Heart left ventricle (tissue), 16 donors: ENCODE measurements at places on chromosomes 7 and 10.
A peak's percentile ranks its signal among the peaks of the same experiment; 100 is the strongest.

DNA sequence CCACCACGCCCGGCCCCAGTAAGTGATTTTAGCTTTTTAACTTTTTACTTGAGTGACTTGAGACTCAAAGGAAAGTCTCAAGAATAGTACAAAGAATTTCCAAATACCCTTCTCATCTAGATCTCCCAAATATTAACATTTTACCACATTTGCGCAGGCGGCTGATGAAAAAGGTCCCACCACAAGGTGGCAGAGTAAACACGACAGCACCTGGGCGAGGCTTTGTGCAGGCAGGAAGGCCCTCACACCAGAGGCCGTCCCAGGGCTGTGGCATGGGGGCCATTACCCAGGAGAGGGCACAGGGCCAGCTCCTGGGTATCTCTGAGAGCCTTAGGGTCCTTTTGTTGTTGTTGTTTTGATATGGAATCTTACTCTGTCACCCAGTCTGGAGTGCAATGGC, 50.0 kb upstream of the WIPI2 start:
- DNase-seq = no peak

DNA sequence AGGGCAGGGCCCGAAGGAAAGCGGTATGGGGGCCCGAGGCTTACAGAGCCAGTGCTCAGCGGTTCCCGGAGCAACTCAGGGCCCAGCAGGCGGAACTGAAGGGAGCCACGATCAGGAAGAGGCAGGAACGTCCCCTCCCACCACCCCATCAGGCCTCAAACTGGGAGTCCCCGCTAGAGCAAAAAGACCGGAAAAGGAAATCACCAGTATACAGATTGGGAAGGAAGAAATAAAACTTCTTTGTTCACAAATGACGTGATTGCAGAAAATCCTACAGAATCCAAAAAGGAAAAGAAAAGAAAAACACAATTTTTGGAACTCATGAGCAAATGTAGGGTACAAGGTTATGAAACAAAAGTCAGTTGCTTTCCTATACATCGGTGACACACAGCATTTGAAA, 21.6 kb upstream of the ZFAND2A start:
- no peak for DNase-seq

- DNase-seq = no peak
Measured at GRCh38 chr10:366186-366585, 230.9 kb downstream of the ZMYND11 start.

- DNase-seq = no peak
Measured at GRCh38 chr10:133262696-133263095, 14.0 kb downstream of the ADAM8 start.

DNA sequence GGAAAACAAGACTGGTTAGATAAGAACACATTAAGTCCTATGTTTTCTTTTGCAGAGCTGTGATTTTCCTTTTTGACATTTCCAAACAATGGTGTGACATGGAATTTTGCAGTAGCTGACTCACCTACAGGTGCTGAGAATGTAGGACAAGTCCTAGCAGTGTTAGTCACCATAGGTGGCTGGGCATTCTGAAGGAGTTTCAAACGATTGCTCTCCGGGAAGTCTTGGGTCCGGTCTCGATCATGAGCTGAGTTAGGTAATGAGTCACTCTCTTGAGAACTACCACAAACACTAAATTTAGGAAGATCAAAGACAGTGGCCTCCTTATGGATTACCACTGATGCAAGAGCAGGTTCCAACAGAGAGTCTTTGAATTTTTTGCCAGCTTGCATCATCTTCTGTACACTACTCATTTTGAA, 3.6 kb downstream of the FIGNL1 start:
- no peak for DNase-seq

DNA sequence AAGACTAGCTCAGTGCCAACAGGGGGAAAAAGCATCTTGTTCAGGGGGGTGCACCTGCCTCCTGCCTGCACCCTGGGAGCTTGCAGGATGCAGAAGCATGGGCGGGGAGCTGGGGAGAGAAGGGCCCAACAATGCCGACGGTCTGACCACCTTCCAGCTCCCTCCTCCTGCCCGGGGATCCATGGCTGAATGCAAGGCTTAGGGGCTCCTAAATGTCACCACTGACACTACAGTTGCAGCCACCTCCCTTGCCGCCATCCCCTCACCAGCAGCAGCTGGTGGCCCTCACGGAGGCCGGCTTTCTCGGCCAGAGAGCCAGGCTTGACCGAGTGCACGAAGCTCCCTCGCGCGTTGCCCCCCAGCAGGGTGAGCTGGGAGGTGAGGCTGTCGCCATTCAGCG, 78.8 kb upstream of the GNA12 start:
- DNase-seq = no peak

GRCh38 chr10:95456516-95456915, 104.7 kb downstream of the SORBS1 start:
- DNase-seq = no peak

DNA sequence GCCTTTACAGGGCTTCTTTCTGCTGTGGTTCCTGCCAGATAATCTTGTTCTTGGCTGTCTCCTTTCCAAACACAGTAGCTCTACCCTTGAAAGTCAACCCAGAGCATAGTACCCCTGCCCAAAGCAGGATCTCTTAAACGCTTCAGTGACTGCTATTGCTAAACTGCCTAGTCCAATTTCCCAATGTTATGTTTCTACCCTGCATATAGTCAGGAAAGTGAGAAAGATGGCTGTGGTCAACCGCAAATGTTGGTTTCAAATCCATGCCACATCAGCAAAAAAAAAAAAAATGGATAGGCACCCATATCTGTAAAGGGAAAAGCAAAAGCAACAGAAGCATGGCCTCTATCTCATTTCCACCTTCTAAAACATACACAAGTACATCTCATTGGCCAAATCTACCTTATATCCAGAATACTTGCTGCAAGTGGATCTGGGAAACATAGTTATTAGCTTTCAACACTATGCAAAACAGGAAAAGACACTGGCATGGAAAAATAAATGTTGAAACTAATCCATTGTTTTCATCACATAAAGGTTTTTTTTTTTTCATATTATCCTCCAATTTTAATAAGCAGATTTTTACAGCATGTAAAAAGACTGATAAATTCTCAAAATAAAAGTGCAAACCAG, 59.8 kb downstream of the DNAJC1 start:
- DNase-seq = no peak

DNA sequence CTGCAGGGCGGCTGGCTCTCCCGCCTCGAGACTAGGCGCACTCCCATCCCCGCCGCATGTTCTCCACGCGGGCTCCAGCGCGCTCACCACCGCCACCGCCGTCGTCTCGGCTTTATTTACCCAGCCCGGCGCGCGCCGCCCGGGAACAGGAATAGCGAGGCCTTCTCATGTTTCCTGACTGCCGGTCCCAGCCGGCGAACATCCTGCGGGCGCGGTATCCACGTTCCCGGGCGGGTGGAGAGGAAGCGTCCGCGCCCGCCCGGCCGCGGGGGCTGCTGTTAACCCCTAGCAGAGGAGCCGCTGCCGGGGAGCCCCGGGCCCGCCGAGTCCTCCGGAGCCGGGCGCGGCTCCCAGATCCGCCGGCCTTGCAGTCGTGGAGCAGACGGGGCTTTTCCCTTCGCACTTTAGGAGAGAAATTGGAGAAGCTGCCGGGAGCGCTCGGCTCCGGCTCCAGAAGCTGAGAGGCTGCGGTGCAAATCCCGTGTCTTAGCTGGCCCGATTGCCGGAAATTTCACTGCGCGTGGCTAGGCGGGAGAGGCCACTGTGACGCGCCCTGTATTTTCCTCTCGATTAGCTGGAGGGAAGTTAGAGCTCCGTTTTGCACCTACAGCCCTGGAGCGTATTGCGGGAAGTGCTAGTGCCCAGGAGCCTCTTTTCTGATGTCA, at the start of gene MKX:
MKX (minus strand) TSS at position 88 of the 665 bp plus-strand sequence. CDS start 2,404 bp downstream, outside the sequence.
- no peak for DNase-seq

DNA sequence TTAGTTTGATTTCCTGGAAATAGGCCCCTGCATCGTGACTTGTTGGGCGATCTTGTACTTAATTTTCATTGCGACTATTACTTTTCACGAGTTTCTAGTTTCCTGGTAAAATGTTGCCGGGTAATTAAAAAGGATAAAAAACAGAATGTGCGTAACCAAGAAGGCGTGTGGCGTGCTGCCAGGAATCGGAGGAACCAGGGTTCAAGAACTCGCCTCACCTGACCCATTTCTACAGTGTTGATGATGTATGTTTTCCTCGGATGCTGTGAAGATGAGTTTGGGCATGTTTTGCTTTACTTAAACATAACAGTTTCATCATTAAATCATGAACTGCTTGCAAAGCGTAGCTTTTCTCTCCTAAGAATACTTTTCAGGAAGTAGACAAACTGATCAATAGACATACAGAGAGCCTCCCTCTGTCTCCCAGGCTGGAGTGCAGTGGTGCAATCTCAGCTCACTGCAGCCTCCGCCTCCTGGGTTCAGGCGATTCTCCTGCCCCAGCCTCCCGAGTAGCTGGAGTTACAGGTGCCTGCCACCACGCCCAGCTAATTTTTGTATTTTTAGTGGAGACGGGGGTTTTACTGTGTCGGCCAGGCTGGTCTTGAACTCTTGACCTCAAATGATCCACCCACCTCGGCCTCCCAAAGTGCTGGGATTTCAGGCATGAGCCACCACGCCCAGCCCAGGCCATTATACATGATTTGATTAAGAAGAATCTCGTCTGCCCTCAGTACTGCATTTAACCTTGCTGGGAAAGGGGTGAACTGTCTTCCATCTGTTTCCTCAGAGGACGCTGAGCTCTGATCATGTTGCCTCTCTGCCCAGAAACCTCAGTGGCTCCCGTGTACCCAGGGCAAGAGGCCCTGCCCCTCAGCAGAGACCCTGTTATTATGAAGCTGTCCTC, 9.1 kb downstream of the FOXK1 start:
- DNase-seq = no peak

- no peak for DNase-seq
Measured at GRCh38 chr7:118304100-118304499, 79.6 kb downstream of the ANKRD7 start.

GRCh38 chr10:122083478-122084025, 94.6 kb downstream of the TACC2 start:
- DNase-seq = peak; percentile 67

GRCh38 chr10:119517235-119518141, 25.0 kb downstream of the RGS10 start:
- no peak for DNase-seq

DNA sequence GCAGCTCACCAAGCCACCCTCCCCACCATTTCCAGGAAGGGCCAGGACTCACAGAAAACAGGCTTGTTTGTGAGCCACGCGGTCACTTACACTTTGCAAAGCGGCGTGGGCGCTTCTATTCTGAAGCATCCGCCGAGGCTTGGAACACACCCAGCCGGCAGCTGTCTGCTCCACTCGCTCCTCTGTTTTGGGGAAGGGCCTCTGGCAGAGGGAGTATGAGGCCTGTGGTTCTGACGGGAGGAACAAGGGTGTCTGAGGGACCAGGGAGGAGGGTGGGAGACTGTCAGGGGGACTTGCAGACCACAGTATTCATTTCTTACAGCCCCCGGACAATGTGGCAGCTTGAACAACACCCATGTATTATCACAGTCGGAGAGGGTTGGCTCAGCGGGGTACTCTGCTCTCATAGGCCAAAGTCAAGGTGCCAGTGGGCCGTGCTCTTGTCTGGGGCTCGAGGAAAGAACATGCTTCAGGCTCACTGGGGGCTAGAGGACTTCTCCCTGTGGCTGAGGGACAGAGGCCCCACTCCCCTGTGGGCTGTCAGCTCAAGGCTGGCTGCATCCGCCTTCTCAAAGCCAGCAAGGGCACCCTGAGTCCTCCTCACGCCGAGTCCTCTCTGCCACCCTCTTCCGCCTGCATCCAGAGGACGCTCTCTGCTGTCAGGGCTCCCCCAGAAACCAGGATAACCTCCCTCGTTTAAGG, 60.4 kb upstream of the FAM20C start:
- peak; percentile 83 for DNase-seq

GRCh38 chr7:45084336-45084735, 4.4 kb downstream of the NACAD start:
- no peak for DNase-seq

DNA sequence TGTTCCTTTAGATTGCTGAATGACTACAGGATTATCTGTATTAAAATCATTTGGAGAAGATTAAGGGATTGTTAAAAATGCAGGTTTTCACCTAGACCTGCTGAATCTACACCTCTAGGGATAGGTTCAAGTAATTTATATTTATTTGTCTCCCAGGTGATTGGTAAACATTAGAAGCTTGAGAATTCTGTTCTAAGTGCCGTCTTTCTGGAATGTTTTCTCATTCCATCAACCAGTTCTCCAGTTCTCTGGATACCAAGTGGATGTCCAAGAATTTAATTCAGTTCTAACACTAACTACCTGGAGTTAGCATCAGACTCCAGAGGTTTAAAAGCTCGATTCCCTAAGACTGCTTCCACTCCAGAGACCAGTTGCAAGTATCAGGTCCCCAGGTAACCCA, 110.9 kb downstream of the PRTFDC1 start:
- DNase-seq = no peak

DNA sequence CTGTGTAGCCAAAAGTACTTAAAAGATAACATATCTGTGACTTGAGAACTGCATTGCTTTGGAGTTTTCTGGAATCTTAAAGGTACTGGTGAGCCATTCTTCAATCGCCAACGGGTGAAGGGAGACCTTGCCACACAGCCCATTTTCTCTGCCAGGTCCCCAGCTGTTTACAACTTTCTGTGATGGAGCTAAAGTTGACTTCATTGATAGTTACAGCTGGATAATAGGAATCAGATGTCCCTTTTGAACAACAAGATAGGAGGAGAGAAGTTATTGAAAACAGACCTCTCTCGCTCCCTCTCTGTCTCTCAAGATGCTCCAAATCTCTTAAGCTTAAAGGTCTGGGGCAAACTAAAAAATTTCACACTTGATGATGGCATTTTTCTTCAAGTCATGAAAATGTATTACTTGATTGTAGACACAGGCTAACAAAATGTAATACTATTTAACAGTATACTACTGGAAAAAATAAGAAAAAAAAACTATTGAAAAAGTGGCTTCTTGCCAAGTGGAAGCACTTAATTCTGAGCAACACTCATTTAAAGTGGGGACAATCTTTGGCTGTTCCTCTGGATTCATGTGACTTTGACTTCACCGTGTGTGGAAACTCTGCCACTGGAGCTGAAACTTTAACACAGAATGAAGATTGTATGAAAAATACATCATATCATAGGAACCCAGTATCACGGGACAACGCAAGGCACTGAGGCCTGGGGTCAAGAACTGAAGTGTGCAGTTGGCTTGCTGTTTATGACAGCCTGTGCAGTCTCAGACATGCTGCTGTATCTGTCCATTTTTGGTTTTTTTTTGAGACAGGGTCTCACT, 78.4 kb upstream of the AFAP1L2 start:
- no peak for DNase-seq

- no peak for DNase-seq
Measured at GRCh38 chr7:127995881-127996215, 35.4 kb downstream of the LRRC4 start.

DNA sequence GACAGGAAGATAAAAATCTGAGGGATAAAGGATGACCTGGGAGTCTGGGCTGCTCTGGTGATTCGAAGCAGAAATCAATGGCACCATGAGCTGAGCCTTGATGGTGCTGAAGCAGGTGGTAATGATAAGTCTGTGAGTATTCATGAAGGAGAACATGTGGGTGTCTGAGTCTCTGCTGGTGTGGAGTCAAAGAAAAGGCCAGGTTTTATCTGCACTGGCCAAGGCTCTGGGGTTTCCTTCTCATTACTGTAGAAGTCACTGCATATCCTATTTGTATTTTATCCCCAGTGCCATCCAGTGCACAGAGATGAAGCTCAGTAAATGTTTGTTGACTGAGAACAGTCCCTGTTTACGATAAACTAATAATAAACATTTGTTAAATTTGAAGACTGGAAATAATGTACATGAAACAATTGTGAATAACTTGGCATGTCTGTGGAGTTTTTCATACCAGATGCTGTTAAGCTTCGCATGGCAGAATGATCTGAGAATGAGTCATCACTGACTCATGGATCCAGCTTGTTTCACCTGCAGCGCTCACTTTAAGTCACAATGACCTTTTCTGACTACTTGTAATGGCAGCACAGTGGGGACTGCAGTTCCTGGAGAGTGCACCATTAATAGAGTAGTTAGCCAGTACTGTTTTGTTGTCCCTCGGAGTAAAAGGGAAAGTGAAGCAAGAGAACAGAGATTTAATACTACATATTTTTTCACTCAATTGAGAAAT, 538.5 kb downstream of the HTR7 start:
- no peak for DNase-seq
